ENCODE measurements at places on chromosomes 3 and 15.

DNA sequence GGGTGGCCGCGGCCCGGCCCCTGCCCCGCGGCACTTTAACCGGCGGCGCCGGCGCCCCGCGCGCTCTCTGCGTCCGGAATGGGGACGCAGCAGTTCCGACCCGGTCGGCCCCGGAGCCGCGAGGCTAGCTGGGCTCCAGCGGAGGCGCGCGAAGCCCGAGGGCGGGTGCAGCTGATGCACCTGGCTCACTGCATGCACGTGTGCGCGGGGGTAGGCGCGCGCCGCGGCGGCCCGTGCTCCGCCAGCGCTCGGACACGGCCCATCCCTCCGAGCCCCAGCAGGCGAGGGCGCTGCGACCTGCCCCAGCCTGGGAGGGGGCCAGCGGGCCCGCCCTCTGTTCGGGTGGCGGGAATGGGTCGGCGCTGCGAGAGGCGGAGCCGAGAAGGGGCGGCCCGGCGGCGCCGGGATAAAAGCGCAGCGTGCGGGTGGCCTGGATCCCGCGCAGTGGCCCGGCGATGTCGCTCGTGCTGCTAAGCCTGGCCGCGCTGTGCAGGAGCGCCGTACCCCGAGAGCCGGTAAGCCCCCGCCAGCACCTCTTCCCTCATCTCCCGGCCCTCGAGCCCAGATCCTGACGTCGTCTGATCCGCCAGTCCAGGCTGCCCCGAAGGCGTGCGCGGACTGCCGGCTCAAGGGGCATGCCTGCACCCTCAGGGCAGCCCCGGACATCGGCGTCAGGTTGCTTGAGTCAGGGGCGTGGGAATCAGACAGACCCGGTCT lies at the start of the genes CHDH and IL17RB:
Gene CHDH, minus strand, starts transcription at position 286 of the 717 bp plus-strand sequence. CDS start 22,411 bp downstream, outside the sequence.
Gene IL17RB, plus strand, starts transcription at position 435 of the 717 bp plus-strand sequence. Its CDS starts 21 bp downstream, at position 456.
- no peak for DNase-seq

DNA sequence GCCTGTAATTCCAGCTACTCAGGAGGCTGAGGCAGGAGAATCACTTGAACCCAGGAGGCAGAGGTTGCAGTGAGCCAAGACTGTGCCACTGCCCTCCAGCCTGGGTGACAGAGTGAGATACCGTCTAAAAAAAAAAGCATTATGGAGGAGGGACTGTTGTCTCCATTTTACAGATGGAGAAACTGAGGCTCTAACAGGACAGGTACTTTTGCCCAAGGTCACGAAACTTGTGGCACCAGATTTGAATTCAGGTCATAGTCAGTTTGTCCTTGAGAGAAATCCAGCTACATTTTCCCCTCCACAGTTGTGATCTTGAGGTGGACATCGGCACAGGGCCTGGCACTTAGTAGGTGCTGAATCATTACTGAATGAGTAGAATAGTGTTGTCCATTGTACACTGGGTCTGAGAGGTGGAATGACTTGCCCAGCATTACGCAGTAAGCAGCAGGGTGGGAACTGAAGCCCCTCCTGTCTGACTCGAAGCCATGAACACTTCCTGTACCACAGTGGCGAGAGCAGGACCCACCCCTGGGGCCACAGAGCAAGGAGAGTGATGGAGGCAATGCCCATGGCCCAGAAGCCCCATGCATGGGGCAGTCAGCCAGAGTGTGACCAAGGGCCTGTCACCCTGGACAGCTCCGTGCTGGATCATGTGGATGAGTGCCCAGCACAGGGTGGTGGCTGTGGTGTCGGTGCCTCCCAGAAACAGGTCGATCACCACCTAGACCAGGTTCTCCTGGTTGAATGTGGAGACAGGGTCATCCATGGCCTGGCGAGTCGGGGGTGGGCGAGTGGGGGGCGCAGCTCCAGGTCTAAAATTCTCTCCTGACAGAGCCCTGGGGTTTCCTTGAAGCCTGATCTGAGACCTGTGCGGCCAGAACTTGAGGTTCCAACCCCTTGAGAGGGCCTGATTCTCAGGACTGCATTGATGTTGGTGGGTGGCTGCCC lies 20.4 kb upstream of the PARL start:
- DNase-seq = no peak

DNA sequence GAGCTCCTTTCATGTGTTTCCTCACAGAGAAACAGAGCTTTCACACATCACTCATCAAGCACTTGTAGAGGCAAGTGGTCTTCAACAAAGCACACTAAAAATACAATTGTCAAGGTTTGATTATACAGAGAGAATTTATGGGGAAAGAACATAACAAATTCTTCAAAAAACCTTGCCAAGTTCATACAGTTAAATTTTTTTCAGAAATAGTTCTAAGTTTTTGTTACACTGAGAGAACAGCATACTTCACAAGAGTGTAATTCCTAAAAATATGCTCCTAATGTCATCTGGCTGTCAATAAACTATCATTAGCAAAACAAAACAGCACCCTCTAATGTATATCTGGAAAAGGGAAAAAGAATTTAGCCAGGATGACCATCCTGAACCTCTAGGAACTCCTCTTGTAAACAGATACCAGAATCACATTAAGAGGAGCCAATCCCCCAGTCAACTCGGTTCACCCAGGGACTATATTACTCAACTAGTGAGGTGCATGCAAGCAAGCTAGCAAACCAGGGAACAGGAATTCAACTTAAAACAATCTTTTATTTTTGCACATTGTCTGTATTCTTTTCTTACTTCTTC lies 63.3 kb downstream of the RAD18 start:
- no peak for DNase-seq

GRCh38 chr3:60126511-60127304 lies 1076.9 kb upstream of the CFAP20DC start:
- DNase-seq = no peak

DNA sequence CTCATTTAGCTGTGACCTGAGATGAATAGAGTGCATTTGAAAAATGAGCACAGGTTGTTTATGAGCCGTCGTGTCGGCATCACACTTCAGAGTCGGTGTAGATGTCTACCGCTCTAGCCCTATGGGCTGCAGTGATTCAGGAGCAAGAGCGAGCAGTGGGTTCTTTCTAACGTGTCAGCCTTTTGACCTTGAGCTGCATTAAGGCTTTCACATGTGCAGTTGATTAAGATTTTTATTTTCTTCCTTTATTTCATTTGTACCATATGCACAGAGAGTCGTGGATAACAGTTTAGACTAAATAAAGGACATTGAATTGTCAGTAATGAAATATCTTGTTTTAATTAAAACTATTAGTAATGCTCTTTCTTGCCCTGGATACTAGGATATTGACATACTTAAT lies 368.2 kb downstream of the PTPRG start:
- no peak for DNase-seq

- no peak for DNase-seq
These were observed 67.2 kb upstream of the ATP2C1 start for GRCh38 chr3:130826516-130827182.

- DNase-seq = no peak
These were observed 62.5 kb upstream of the MLF1 start for GRCh38 chr3:158508481-158508880.

DNA sequence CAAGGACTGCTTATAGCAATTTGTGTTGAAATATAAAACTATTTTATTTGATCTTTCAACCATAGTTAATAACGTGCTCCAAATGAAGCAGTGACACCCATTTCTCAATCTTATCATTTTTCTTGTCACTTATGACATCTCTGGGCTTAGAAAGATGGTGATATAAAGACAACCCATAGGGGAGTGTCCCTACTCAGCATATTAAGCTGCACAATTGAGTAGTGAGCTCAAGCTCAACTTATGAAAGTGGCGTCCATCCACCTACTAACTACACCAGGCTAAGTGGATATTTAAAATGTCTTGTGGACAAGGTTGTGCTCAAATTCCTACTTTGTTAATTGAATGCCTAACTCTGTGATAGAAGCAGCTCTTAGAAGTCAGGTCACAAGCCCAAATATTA lies 46.7 kb downstream of the SLC9C1 start:
- no peak for DNase-seq

- peak; percentile 53 for DNase-seq
These were observed 29.3 kb downstream of the CTSH start for GRCh38 chr15:78915341-78916087.

DNA sequence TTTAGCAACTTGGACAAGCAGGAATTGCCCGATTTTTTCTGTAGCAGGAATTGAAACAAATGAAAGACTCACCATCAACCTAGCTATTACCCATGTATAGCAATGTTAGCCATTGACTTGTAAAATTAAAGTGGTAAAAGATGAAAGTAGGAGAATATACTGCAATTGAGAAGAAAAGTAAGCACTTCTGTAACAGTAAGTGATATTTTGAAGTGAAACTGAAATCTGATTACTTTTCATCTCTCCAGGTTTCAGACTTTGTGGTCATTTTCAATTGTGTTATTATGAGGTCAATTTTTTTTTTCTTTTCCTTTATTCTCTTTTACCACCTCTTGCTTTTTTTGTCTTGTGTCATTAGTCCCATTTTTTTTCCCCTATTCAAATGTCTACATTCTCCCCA lies 1078.2 kb downstream of the ZPLD1 start:
- no peak for DNase-seq

GRCh38 chr15:60406513-60407414 lies 9.0 kb upstream of the ANXA2 start:
- DNase-seq = no peak

DNA sequence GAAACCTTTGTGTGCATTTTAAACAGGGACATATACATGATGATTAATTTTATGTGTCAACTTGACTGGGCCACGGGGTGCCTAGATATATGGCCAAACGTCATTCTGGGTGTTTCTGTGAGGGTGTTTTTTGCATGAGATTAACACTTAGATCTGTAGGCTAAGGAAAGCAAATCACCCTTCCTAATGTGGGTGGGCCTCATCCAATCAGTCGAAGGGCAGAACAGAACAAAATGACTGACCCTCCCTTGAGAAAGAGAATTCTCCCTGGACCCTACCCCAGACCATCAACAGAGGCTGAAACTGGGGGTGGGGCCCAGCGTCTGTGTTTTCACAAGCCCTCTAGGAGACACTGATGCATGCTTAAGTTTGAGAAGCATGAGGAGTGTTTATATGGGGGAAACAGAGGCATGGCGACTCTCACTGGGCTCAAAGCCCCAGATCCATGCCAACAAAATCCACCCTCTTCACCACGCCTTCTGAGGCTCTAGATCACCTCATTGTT lies 56.2 kb downstream of the ITGA11 start:
- DNase-seq = no peak

GRCh38 chr15:78641102-78641748 lies at the start of gene CHRNB4:
Gene CHRNB4 (minus strand): TSS chr15:78641210. CDS start chr15:78641133, 77 bp downstream.
- no peak for DNase-seq

DNA sequence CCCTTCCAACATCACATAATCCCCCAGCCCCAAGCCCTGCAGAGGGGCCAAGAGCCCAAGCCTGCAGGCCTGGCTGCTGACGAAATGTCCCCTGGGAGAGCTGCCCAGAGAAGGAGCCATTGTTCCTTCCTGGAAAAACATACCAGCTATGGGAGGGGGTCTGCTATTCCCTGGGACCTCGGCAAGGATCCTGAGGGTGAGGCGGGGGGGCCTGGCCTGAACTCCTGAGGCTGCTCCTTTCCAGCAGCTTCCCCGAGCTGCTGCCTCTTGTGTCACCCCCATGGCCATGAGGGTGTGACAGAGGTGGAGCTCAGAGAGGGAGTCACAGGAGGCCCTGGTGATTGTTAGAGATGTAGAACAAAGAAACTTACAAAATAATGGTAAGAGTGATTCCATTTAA lies 12.9 kb downstream of the LOXL1 start:
- no peak for DNase-seq

GRCh38 chr3:24622138-24622537 lies 127.5 kb upstream of the THRB start:
- DNase-seq = no peak

- no peak for DNase-seq
These were observed 337.3 kb upstream of the ARRDC4 start for GRCh38 chr15:97623091-97623661.

DNA sequence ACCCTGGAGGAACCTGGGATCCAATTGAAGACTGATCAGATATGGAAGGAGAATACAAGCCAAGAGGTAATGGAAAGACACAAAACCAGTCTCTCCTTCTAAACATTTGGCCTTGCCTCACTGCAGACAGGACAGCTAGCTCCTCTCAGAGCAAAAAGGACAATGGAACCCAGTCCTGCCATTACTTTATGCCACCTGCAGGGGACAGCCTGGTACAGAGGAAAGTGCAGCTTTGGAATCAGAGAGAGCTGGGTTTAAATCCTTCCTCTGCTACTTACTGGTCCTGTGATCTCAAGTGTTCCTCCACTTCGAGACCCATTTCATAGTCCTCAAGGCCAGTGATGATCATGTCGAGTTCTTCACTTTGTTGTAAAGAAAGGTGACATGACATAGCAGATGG lies 159.4 kb upstream of the SMAD3 start:
- no peak for DNase-seq

- DNase-seq = no peak
These were observed 359.6 kb upstream of the NECTIN3 start for GRCh38 chr3:110711851-110712516.

DNA sequence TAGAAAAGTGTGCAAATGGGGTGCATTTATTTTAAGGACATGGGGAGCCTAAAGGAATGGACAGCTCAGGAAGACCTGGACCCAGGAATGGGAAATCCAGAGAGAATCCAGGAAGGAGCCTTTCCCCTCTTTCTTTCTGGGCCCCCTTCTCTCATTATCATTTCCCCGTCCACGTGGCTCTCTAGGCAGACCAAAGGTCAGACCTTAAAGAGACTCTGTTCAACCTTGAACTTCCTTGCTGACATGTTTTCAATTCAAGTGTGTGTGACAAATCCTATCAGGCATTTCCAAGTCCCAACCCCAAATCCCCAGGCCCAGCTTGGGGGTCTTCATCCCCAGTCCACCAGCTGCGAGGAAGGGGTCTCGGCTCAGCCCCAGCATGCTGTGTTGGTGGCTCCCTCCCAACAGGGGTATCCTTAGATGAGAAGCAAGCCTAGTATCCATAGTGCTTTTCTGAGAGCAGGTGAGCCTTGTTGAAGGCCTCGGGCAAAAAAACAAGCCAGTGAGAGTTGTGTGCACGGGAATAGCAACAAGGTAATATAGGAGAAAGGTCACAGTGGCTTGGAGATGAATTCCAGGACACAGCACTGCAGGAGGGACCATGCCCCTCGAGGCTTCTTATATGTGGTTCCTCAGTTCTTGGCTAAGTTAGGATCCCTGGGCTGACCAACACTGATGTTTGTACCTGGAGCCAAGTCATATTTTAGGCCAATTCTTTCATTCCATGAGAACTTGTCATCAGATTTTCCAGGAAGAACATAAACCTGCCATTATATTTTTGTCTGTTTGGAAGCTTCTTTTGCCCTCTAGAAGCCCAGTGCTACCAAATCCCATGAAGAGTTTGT lies 130.0 kb downstream of the ASB7 start:
- DNase-seq = no peak

DNA sequence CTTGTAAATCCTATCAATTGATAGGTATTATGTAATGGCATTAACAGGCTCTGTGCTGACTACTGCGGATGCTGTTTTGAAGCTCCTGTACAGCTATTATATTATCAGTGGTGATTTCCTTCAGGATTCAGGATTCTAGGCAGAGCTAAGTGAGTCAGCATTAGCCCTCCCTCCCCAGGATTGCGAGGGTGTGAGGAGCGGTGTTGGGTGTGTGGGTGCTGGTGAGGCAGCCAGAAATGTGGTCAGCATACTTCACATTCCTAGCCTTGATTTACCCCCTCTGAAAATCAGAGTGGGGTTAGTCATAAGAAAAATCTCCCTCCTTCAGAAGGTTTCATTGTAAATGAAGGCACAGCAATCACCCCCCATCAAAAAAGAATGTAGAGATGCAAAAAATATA lies 72.5 kb downstream of the SNTN start:
- DNase-seq = no peak

- no peak for DNase-seq
These were observed 229.0 kb downstream of the TLE3 start for GRCh38 chr15:69868756-69869155.

- no peak for DNase-seq
These were observed 11.8 kb upstream of the FBXO22 start for GRCh38 chr15:75891895-75892294.
